Fibroblast of upper back skin (primary cell): ENCODE measurements at places on chromosomes 2 and 18.

- DNase-seq = no peak
Measured at GRCh38 chr2:179595284-179595683, 266.1 kb downstream of the ZNF385B start.

DNA sequence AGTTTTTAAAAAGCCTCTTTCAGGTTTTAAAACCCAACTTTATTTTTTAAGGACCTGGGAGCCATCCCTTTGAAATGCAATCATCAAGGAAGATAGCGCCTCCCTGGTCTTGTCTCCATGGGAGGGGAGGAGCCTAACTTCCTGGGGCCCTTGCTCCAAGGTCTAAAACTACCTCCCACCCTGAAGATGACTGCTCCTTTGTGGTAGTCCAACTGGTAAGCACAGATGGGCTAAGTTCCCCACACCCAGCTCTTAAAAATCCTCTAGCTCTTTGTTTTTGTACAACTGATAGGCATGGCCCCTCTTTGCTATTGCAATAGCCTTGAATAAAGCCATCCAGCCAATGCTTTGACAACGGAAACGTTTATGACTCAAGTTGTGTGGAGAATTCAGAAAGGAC is 716.8 kb downstream of the CBLN2 start:
- DNase-seq = no peak

DNA sequence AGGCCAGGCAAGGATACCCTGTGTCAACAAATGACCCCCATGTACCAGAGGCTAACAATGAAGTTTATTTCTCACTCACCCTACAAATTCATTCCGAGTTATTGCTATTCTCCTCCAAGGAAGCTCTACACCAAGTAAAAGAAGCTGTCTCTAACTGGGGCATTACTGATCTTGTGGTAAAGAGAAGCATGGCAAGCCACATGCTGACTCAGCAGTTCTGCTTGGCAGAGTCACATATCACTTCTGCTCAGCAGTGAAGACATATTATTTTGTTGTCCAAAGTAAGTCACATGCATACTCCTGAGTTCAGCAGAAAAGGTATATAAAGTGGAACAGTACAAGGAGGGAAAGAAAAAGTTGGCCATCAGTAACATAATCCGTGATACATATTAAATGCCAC is 315.8 kb downstream of the GULP1 start:
- DNase-seq = peak; percentile 33

DNA sequence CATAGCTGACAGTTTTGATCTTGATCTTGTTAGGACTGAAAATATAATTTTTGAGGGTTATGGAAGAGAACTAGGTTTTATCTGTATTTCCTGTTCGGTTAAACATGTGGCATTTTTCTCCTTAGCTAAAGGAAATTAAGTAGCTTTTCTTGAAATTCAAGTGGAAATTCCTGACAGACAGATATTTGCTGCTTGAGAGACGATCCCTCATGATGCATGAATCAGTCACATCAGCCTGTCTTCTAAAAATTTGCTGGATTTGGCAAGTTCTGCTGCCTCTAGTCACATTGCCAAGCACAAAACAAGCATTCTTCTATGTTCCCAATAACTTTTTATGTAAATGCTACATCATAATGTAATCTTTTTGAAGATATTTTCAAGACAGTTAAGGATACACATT is 201.8 kb upstream of the ATP5MC3 start:
- no peak for DNase-seq

- DNase-seq = no peak
Measured at GRCh38 chr2:204343685-204344084, 201.6 kb upstream of the PARD3B start.

GRCh38 chr2:65638443-65638842 is 206.0 kb upstream of the SPRED2 start:
- DNase-seq = no peak

DNA sequence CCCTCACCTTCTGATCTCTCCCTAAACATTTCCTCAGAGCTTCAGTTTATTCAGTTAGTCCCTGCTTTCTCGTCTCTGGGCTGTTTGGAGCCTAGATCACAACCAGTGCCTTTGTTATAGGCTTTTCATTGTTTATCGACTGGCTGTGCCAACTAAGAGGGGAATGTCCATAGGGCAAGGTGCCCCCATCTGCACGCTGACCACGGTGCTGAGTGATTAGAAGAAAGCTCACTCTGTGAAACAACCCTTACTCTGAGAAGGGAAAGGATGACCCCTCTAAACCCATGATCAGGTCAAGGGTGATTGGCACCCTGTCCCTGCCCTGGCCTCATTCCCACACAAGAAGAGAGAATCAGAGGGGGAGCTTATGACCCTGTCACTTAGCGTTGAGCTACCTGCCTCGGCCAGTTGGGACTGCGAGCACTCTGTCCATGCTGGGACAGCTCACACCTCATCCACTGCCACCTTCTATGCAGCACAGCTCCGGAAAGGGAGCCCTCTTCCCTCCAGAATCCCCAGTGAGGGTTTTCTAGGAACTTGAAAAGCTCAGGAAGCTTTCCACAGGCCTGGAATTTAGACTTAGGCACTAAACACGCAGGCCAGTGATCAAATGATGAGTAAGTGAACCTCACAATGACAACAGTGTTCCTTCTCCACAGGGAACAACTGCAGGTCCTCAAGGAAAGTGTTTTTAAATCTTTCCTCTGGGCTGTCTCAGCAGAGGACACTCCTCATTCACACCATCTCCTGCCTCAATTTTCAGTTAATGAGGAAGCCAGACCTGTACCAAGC is 2.3 kb upstream of the ACTG2 start:
- no peak for DNase-seq

GRCh38 chr18:36835927-36836326 is 7.0 kb downstream of the KIAA1328 start:
- DNase-seq = no peak

DNA sequence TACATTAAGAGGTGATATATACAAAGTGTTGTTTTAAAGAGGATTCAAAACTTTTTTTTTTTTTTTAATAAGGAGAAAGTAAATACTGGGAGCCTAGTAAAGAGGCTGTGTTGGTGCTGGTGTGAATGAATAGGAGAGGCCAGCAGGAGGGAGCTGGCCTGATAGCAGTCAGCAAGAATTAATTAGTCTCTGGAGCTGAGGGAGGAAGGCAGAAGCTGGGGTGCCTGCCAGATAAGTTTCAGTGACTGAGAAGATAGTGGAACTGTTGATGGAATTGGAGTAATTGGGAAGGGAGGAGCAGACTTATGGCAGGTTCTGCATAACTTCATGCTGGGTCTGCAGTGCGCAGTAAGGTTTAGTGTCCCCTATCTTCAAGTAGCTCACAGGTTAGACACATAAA is 36.2 kb upstream of the SNORC start:
- no peak for DNase-seq

- no peak for DNase-seq
Measured at GRCh38 chr2:9260464-9260918, 53.9 kb downstream of the ASAP2 start.

- no peak for DNase-seq
Measured at GRCh38 chr2:240879105-240879504, 10.5 kb downstream of the AGXT start.

DNA sequence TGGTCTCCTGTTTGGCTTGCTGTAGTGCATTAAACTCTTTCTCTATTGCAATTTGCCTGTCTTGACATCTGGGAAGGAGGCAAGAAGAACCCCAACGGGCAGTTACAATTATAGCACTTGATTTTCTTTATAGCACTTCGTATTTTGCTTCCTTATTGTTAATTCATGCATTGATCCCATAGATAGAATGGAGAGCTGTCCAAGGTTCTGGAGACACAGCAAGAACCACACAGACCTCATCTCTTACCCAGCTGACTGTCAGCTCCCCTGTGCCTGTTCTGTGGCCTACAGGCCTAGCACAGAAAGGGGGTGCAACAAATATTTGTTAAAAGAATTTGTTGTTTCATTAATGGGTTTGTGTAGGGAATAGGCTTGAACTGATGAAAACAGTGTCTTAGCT is 194.3 kb downstream of the GALNT1 start:
- peak; percentile 13 for DNase-seq

GRCh38 chr2:109611467-109612095 is 2.2 kb downstream of the SEPTIN10 start:
- peak; percentile 77 for DNase-seq

DNA sequence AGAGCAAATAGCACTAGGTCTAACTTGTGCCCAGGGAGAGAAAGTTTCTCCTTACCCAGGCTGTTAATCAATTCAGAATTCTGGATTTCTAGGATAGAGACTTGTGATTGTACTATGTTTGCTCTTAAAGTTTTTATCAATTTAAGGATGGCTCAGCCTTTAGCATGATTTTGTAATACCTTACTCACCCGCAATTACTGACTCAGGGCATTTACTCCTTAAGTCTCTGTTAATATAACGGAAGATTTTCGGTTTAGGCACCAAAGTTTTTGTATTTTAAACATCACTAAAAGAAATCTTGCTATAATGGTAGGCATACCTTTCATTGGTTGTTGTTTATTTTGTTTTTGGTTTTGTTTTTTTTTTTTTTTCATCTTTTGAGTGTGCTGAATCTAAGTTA is 358.2 kb downstream of the RBM43 start:
- no peak for DNase-seq

DNA sequence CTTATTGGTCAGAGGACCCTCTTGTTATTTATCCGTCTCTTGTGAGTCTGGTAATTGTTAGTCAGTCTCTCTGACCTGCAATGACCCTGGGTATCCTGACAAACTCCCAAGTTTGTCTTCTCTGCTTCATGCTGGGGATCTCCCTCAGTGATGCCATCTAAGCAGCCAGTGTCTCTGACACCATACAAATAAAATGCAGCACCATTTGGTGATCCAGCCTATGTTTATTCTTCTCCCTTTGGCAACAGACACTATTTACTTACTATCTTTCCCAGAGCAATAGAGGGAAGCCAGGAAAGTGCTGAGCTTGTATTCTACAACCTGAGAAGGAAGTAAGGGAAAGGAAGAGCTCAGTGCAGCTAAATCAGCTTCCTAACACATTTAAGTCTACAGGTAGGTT is 15.9 kb downstream of the SERPINE2 start:
- DNase-seq = no peak

GRCh38 chr2:62858231-62858832 is 152.8 kb downstream of the EHBP1 start:
- DNase-seq = no peak

DNA sequence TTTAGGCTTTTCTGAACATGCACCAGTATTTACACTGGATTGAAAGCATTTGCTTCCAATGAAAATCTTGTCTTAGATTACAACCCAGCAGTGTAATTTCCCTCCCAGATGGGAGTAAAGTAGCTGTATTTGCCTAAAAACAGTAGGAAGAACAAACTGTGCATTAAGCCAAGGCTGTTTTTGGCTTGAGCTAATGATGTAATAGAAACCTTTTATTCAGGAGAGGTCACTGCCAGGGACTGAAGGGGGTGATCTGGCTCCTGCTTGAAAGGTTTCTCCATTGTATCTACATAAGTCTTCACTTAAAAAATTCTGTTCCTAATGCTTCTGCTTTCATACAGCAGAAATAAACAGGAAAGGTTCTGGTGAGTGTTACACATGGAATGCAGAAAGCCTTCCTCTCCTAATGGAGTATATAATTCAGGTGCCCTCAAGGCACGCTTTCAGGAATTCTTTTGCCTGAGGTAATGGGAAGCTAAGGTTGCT is 74.4 kb downstream of the MEIS1 start:
- peak; percentile 34 for DNase-seq

DNA sequence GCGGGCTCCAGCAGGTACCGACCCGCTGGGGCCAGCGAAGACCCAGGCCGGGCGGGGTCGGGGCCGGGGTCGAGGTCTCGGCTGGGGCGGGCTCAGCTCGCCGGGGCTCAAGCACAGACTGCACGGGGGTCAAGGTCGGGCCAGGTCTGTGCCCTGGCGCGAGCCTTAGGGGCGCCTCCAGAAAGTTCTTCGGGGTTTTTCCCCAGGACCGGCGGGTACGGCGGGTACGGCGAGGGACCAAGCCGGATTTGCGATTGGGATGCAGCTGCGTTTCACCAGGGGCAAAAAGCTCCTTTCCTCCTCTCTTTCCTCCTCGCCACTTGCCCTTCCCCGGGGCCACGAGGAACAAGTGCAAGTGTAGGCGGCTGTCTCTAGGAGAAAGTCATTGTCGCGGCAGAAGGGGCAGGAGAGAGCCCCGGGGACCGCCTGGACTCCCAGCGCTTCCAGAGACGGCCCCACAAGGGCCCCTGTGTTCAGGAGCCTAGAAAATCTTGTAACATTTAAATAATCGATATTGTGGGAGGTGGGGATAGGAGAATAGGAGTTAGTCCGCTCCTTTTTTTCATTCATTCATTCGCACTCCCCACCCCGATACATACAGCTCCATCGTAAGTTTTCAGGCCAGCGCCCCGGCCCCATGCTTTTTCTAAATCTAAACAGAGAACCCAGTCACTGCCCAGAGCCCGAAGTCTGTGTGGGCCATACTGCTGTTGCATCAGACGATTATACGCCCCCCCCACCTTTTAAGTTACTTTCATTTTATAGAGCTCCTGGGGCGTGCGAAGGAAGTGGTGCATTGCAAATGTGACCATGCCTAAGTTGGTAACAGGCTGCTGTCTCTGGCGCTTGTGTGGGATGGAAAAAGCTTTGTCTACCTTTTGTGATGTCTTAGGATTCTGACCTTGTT is 679 bp downstream of the PMAIP1 start:
- DNase-seq = peak; percentile 83

DNA sequence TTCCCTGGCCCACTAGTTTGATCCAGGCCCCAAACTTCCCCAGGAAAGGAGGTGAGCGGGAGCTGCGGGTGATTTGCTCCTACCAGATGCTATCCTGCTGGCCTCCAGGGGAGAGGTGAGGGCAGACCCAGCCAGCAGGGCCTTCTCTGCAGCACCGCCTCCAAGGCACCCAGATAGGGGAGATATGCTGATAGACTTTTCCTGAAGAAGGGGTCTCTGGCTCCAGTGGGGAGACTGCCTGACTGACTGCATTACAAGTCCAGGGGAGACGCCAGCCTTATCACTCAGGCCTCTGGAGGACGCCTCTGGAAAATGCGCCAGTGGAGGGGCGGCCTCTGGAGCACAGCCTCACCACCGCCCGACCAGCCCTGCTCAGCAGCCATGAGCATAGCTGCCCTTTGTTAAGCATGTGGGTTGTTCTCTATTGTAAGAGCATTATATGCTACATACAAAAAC is 60.6 kb upstream of the SMAD7 start:
- DNase-seq = no peak

DNA sequence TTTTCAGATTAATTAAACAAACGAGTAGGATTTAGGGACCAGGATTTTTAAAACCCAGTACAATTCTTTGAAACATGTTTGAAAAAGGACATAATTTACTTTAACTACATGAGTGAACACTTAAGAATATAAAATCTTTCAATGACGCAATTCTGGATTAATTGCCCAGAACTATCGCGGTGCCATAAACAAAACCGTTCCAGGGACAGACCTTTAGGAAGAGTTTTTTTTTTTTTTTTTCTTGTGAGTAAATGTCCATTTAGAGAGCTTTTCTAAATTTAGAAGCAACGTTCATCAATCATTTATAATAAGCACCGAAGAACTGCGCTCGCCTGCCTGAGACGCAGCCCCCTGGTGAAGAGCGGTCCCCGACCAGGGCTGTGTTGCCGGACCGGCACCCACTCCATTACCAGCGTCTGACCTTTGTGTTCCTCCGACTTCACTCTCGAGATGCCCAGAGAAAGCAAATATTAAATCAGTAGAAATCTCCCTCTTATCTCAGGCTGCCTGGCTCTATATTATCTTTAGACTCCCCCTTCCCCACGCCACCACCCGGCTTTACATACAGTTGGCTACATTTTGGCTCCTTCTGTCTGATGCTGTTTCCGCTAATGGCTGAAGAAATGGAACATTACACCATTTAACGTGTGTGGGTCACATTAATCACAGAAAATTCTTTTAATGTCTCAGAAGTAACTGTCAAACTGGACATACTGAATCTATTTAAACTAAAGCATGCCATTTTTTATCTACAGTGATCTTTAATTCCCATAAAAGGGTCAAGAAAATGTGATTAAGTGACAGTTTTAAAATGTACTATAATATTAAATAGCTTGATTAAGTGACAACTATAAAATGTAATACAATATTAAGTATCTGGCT is 364.0 kb upstream of the MEIS1 start:
- no peak for DNase-seq
